ENCODE measurements at places on chromosomes 4 and X.

- no peak for DNase-seq
Observed at GRCh38 chr4:10175626-10176025, 59.0 kb upstream of the WDR1 start.

GRCh38 chrX:40056420-40056819 lies 41.3 kb downstream of the BCOR start:
- DNase-seq, result no peak

DNA sequence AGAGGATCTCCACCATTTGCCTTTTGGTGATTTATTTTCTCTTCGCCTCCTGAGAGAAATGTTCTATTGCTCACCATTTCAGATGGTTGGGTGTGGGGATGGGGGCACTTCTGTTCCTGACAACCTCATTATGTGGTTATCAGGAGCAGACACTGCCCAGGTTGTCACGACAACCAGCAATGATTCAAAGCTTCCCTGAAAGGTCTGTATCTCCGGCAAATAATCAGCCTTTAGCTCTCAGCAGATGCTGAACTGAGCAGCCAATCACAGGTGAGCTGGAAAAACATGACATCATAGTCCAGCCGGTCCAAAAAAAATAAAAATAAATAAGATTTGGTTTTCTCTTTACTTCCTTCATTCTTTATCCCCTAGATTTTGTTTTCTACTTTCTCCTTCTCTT lies 5.5 kb upstream of the PAK3 start:
- DNase-seq, result no peak

GRCh38 chr4:38856046-38856445 lies 571 bp downstream of the TLR6 start:
- DNase-seq, result no peak

DNA sequence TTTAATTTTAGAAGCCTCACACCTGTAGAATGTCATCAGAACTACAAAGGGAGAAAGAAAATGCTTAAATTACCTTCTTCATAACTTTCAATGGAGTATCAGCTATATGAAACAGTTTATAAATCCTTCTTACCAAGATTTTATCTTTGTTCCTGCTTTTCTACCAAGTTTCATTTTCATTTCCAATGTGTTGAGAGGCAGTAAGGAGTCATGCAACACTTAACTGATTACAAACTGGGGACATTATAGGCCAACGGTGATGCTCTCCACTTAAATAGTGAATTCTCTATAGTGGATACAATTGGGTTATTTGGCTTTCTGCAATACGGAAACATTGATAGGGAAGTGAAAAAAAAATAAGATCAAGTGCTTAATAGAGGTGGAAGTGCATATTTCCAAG lies 145.2 kb upstream of the FTHL17 start:
- DNase-seq, result no peak

- DNase-seq, result no peak
Observed at GRCh38 chrX:103883533-103883932, 51.5 kb upstream of the RAB9B start.

GRCh38 chr4:87337361-87337760 lies 14.7 kb upstream of the HSD17B13 start:
- no peak for DNase-seq

- no peak for DNase-seq
Observed at GRCh38 chr4:5928274-5928673, 35.4 kb upstream of the CRMP1 start.

GRCh38 chr4:17033768-17034181 lies 135.3 kb upstream of the LDB2 start:
- no peak for DNase-seq

GRCh38 chr4:138113819-138114400 lies 128.2 kb downstream of the SLC7A11 start:
- no peak for DNase-seq

DNA sequence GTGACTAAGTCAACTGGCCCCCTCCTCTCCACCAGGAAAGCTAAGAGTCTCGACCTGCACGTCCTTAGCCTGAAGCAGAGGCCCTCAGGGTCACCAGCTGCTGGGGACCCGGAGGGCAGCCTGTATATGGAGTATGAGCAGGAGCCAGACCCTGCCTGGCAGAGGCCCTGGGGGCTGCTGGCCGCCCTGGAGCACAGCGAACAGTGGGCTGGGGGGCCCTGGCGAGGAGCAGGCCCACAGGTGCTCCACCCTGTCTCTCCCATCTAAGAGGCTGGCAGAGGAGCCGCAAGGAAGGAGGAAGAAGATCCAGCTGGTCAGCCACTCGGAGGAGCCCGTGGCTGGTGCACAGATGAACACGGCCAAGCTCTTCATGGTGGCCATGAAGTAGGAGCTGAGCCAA lies 61.2 kb downstream of the ALPK1 start:
- DNase-seq, result no peak

DNA sequence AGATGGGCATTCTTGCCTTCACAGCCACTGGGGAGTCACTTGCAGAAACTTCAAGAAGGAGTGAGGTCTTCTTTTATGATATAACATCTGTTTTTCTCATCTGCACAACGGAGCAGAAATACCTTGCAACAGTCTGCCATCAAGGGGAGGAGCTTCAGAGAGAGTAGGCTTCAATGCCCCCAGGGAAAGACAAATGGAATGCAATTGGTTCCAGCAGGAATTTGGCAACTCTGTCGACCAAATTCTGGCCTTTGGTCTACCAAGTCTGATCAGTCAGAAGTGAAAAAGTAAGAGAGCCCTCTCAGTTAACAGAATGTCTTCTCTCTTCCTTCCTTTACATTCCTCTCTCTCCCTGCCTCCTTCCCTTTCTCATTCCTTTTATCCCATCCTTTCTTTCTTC lies 229.3 kb downstream of the IDS start:
- no peak for DNase-seq

DNA sequence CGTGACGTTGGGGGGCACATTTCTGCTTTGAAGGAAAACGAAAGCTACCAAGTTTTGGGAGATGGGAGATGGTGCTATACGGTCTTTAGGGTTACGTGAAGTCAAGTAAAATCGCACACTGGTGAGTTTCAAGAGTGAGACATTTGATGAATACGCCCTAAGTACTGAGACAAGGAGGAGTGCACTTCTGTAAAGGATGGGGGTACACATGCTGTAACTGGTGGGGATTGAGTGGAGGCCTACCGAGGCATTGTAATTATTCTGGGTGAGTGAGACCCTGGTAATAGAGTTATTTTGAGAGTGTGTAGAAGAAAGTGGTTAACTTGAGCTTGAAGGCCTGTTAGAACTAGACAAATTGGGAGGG lies 536 bp downstream of the SH3BGRL start:
- DNase-seq, result no peak

DNA sequence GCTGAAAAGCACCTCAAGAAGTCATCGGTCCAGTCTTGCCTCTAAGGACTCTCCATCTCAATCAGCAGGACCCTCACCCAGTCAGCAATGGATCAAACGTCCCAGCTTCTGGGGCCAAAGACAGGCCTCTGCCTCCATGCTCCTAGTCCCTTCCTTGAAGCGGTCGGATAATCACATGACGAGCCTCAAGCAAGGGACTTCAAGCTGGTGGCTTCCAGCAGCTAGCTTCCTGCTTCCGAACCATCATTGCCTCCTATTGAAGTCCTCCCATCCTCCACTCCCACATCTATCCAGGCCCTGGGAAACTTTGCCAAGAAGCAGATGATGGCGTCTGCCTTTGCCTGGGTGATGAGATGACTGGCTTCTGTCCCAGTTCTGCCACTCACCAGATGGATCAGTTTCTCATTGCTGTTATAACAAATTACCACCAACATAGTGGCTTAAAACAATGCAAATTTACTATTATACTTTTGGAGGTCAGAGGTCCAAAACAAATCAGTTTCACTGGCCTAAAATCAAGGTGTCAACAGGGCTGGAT lies 135.2 kb upstream of the MAMLD1 start:
- DNase-seq, result no peak

GRCh38 chr4:104860238-104861123 lies 286.2 kb upstream of the TET2 start:
- peak; percentile 8 for DNase-seq

DNA sequence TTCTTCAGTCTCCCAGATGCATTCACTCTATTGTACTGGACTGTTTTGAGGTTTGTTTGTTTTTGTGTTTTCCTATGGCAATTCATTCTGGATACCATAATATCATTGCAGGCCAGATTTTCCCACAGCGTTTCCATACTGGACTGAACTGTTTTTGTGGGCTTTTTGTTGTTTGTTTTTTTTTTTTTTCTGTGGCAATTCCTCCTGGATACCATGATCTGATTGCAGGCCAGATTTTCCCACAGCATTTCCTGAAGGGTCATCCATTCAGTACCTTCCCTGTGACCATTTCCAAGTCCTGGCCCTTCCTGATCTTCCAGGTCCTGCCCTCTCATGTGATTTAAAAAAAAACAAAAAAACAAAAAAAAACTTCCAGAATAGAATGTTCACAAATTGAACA lies 33.9 kb upstream of the FAM241A start:
- no peak for DNase-seq

DNA sequence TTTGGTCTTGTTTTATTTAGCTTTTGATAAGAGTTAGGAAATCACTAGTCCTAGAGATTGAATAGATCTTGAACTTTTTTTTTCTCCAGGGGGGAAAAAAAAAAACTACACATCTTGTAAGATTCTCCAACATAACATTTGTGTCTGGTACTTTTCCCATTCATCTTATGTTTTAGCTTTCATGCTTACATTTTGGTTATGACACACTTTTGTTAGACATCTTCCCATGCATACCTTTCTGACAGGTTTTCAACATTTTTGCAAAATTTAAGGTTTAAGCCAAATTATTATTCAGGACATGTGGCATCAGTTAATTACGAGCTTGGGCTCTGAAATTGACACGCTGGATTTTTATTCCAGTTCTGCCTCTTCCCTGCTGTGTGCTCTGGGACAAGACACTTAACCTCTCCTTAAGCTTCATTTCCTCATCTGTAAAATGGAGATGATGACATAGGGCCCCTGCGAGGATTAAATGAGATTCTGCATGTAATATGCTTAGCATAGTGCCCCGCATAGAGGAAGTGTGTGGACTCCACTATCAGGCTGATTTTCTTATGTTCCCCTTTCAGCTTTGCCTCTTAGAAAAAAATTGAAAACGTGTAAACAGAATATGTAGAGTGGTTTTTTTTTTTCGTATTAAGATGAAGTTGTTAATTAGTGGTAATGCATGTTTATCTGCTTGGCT lies 5.3 kb downstream of the KIT start:
- no peak for DNase-seq

- no peak for DNase-seq
Observed at GRCh38 chrX:39874202-39874816, 223.4 kb downstream of the BCOR start.

- DNase-seq, result no peak
Observed at GRCh38 chr4:168514249-168514852, 17.5 kb downstream of the PALLD start.

- DNase-seq, result no peak
Observed at GRCh38 chr4:87957061-87957460, 18.5 kb upstream of the SPP1 start.

DNA sequence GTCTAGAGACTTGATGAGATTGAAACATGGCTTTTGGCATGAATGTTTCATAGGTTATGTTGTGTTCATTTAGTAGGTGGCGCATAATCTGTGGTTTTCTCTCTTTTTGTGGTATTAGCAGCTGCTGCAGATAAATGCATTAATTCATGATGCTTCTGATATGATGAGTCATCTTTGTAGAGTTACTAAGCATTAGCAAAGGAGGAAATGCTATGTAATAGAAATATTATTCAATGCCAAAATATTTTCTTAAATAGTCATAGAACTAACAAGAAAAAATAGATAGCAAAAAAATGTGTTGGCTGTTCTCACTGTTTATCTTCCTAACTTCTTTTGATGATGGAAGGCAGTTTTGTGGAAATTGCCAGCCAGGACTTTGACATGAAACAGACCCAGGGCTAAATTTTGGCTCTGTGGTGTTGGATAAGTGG lies 3.6 kb downstream of the ZXDB start:
- no peak for DNase-seq

GRCh38 chr4:183729430-183730328 lies 70.6 kb downstream of the TRAPPC11 start:
- DNase-seq, result no peak

- DNase-seq, result no peak
Observed at GRCh38 chr4:100738196-100739165, 220.7 kb upstream of the EMCN start.

DNA sequence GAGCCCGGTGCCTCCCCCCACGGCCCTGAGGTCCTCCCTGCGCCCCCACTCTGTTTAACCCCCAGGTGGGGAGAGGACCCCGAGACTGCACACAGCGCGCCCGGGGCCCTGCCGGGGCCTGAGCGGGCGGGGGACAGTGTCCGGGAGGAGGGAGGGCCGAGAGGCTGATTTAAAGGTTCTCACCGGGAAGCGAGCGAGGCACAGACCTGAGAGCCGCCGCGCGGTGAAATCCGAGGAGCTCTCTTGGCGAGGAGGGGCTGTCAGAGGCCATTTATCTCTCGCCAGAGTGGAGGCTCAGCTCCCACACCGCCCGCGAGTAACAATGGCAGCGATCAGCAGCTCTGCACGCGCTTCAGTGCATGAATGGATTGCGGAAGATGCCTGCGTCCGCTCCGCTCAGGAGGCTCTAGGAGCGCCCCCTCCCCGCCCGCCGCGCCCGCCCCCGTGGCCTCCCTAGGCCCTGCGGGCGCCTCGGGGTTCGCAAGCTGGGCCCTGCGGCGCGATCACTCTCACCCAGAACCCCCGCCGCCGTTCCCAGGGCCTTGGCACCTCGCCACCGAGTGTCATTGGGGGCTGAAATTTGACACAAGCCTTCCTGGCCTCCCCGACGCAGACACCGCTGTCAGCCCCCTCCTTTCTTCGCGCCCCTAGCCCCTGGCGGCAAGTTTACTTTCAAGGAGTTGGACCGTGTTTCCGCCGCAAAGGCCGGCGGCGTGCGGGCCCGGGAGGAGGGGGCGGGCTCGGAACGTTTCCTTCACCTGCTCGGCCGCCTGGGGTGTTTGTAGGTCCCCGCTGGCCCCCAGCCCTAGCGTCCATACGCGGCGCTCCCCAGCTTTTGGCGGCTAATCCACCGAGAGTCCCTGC lies 48.7 kb upstream of the BCOR start:
- DNase-seq, result no peak

DNA sequence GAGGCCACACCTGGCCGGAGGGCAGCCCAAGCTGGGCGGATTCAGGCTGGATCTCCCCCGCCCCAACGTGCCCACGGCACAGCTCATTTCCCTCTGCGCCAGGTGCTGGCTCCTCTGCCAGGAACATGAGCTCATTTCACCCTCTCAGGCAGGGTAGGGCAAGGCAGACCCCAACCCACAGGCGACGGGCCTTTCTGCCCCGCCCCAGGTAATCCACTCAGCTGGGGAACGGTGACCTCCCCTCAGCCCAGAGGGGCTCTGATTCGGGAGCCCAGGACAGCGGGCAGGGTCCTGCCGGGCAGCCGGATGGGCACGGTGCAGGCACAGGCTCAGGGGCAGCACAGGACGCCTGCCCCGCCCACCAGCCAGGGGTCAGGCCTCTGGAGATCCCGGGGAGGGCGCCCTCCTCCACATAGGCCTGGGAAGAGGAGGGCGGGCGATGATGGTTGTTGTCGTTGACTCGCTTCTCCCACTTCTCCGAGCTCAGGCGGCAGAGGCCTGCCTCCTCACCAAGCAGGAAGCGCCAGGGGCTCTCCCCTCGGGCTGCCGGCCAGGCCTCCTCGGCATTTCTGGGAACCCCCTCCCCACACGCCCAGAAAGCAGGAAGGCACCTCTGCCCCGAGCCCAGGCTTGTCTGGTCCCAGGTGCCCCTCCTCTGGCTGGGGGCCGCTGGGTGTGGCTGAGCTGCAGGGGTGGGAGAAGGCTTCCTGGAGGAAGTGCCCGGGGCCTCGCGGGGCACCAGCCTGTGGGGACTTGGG lies 31.1 kb downstream of the TACC3 start:
- DNase-seq, result no peak

- no peak for DNase-seq
Observed at GRCh38 chr4:102392033-102392744, 46.9 kb upstream of the SLC39A8 start.

GRCh38 chrX:40298572-40299479 lies 201.1 kb upstream of the BCOR start:
- DNase-seq, result no peak

GRCh38 chr4:165312506-165312905 lies 15.0 kb upstream of the MSMO1 start:
- DNase-seq, result no peak
